ENCODE measurements at places on chromosomes 16 and 17.

- peak; percentile 43 for DNase-seq
Observed at GRCh38 chr17:17849147-17849820, 12.5 kb upstream of the SREBF1 start.

GRCh38 chr17:70988622-70989021 is 819.3 kb downstream of the KCNJ2 start:
- DNase-seq, result no peak

DNA sequence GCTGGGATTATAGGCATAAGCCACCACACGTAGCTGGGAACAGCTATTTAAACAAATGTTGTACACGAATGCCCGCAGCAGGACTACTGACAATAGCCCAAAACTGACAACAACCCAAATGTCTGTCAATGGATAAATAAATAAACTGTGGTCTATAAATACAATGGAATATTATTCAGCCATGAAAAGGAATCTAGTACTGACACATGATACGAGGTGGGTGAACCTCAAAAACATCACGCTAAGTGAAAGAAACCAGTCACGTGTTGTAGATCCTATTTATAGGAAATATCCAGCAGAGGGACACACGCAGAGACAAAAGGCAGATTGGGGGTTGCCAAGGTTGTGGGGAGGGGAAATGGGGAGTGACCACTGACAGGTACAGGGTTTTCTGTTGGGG is 390.0 kb upstream of the TNRC6C start:
- DNase-seq, result no peak

DNA sequence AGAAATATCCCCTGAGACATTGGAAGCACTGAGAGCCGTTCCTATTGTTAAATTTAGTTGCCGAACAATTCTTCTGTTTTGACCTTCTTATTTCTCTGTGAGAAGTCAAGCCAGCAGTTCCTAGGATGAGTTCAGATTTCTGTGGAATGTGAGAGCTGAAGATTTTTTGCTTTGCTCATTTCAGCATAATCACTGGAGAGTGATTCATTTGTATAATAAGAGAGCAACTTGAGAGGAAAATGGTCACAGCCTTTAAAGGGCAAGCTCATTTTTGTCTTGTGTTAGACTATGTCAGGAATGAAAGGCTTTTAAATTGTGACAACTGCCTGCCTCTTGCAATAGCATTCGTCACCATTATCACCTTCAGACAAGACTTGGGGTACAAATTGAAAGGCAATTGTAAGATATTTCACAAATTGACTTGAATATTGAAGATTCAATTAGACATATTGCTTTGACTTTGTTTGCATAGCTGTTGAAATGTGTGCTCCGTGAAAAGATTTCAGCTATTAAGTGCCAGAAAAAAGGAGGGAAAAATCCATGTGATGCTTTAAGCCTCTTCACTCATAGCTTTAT is 900.0 kb upstream of the GOT2 start:
- DNase-seq, result no peak

- no peak for DNase-seq
Observed at GRCh38 chr17:45294506-45294905, 22.3 kb downstream of the MAP3K14 start.

DNA sequence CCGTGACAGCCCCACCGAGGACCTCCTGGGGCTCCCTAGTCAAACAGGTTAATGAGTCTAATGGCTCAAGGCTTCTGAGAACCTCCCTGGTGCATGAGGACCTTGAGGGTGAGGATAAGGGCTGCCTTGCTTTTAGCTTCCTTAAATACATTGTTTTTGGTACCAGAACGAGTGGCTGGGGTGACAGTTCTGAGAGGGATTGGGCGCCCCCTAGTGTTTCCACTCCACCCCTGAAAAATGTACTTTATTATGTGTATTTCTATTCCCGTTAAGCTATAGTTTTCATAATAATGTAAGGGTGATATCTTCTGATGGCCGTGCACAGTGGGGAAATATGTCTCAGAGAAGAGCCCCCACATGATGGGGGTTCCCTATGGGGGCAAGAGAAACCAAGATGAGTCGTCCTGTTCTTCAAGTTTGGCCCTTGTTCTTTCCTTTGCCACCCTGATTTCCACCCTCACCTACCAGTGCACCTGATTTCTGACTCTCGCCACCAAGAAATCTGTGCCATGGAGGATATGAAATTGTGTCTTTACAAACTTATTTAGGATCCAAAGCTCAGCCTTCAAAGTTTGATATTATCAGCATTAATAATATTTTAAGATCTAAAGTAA is 14.5 kb upstream of the VWA3A start:
- DNase-seq, result peak; percentile 41

DNA sequence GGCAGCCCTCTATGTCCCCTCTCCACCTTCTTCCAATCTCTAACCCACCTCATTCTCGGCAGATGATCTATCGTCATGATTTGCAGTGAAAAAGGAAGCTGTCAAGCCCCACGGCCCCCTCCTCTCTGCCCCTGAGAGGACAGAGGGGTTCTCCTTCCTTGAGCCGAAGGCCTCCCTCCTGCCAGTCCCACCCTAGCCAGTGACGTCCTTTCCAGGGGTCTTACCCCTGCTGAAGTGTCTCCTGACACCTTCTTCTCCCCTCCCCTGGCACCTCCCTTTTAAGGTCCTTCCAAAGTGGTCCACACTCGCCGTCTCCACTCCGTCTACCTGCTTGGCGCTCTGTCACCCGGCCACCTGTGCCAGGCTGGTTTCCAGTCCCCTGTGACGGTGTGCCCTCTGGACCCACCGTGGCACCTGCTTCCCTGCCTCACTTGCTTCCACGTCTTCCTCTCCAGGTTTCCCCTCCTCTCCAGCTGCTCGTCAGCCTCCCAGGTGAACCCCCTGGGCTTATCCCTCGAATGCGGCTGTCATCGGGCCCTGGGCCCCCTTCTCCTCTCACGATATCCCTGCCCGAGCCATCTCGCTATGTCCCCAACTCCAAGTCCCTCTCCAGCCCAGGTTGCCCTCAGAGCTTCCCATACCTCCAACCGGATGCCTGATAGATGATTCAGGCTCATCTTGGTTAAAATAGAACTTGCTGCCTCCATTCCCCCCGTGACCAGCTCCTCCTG is 5.7 kb downstream of the CCDC102A start:
- DNase-seq, result no peak

GRCh38 chr17:15456496-15456895 is 10.9 kb downstream of the CDRT4 start:
- no peak for DNase-seq

DNA sequence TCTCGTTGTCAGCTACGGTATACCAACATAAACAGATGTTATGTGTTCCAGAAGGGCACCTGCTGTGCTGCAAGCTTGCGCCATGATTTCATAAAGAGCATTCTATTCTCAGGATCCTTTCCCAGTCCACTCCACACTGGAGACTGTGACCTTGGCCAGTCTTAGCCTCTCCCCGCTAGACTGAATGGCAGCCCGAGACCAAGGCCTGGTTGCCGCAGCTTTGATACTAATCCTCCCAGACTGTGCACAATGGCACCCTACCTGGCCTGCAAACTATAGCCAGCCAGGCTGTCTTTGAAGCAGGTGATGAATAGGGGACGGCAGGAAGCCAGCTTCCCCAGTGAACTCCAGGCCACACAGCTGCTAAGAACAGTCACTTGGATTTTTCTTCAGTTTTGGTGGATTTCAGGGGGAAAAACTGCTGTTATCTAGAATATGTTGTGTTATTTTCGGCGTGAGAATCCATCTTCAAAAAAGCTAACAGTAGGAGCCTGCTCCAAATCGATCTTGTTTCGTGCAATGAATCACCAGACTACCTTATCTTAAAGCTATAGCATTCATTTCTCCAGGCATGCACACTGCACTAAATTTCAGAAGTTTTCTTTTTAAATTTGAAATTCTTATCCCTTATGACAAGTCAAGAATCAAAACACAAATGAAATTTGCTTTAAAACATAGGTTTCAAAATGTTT is 289.0 kb downstream of the CEP112 start:
- DNase-seq, result no peak

DNA sequence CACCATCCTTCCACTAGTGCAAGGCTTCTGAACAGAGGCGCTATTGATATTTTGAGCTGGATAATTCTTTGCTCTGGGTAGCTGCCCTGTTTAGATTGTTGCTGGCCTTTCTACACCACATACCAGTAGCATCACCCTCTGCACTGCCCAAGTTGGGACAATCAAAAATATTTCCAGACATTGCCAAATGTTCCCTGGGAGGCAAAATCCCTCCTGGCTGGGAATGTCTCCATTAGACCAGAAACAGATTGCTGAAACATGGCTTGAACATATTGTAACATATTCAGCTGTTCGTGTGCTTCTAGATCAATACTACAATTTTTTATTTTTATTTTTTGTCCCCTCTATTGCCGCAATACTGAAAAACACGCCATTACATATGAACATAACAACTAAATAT is 174.6 kb downstream of the ABCA8 start:
- no peak for DNase-seq

GRCh38 chr16:71746442-71747046 is 22.0 kb upstream of the PHLPP2 start:
- no peak for DNase-seq

GRCh38 chr16:9176547-9177418 is 85.3 kb downstream of the HAPSTR1 start:
- DNase-seq, result peak; percentile 65

DNA sequence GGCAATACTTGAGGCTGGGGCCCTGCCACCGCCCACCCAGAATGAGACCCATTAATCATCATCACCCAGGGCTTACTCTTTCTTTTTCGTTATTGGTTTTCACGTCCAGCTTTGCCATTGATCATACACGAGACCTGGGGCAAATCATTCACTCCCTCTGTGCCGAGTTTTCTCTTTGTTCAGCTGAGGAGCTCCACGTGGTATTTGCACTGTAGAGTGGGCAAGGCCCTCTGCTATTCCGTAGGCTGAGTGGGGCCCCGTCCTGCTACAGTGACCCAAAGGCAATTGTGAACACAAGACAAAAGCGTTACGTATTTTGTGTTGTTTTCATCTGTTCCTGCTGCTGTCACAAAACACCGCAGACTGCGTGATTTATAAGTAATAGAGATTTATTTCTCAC is 23.6 kb upstream of the CBX2 start:
- DNase-seq, result no peak

DNA sequence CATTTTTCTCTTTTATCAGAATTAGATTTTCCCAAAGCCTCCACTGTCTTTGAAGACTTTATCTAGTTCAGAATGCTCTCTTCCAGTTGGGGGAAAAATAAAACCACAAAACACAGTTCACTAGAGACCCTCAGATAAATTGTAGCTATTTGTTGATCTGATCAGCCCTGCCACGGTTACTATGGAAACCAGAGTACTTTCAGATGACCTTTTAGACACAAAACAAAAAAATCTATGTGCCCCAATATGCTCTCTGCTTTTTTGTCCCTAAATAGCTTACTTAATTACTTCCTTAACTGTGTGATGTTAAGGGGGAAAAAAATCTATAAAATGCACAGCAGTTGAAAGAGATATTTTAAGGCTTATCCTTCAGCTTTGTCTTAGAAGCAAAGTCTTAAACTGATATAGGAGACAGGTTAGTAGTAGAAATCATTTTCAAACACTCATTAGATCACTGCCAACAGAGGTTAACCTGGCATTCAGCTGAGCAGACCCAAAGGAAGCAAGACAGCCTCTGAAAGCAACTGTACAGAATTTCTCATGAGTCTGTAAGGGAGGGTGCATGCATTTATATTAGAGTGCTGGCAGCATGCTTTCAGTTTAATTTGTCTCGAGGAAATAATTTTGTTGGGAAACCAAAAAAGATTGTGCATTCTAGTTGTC is 129.9 kb upstream of the CACNG5 start:
- DNase-seq, result no peak

DNA sequence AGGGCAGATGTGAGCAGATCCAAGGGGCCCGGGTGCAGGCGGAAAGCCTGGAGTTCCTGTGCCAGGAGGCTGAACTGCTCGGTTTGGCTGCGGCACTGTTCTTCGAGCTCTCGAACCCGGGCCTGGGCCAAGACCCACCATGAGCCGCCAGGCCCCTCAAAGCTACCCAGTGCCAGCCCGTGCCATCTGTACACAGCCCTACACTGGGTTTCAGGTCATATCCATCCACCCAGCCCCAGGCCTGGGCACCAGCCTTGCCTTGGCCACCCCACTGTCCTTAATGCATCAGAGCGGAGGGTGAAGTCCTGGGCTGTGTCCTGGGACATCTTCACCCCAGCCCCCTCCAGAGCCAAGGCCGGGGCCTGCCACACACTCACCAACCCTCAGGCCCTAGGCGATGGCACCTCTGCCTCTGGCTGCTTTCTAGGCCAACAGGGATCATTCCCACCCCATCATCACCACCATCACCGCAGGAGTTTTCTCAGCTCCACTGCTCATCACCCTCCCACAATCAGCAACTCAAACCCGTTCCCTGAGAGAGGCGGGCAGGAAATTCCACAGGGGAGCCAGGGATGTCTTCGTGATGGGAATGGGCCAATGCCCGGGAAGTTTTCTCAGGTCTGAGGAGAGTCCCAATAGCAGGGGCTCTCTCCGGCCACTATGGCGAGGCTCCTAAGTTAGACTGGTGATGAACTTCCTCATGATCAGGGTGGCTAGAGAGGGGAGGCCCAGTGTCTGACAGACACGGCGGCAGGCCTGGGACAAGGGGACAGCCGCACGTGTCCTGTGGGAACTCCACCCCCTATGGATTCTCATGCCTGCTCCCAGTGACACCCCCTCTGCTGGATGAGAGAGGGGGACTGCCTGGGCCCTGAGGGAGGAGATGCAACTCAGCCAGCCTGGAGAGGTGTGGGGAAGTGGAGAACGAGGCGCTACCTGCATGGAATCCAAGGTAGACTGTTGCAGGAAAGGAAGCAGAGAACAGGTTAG is 9.1 kb downstream of the TSPOAP1 start:
- DNase-seq, result no peak

DNA sequence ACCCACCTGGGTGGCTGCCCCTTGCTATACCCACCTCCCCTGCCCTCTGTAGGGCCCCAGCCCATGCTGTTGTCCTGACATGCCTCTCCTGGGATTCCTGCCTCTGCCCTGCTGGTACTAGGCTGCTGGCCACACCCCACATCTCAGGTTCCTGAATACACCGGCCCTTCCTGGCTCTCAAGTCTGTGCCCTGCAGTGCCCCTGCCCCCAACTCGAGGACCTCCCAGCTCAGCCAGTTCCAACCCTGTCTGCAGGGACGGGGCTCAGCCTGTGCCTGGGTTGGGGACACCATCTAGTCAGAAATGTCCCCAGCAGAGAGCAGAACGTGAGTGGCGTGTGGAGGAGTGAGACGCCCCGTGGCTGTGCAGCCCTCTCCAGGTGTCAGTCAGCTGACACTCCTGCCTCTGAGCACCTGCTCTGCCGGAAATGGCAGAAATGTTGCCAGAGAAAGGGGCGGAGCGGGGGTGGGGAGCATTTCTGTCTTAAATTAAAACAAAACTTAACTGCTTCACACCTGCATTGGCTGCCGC is 28.7 kb downstream of the ACSF3 start:
- peak; percentile 34 for DNase-seq

- DNase-seq, result peak; percentile 48
Observed at GRCh38 chr16:1769402-1770300, 1.7 kb downstream of the NME3 start.

DNA sequence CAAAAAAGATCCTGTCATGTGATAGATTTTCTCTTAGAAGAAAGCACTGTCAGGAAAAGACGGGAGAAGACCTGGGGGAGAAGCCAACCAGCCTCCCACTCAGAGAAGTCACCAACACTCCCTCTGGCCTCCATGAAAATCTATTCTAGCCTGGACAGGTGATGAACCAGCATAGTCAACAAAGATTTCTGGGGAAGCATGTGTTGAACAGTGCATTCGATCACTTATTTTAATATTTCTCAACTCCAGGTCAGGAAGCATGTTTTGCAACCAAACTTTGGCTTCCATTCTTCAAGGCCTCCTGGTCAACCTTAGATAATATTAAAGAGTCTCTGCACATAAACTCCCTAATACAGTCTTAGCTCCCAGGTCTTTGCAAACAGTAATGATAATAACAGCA is 74.7 kb upstream of the ERCC4 start:
- DNase-seq, result no peak

- DNase-seq, result no peak
Observed at GRCh38 chr16:74633686-74634085, 26.8 kb upstream of the GLG1 start.
